ENCODE measurements at places on chromosomes 4 and X.

DNA sequence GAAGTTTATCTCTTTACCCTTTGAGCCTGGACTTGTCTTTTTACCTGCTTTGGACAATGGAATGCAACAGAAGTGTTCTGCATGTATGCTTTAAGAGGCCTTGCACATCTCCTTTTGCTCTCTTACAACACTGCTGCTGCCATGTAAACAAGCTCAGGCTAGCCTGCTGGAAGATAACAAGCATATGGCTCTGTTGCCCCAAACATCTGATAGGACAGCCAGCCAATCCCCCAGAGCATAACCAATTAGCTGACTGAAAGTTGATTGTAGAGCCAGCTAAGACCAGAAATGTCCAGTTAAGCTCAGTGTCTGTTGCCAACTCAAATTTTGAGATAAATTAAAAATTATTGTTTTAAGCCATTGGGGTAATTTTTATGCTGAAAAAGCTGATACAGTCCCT, 510.6 kb upstream of the CNKSR2 start:
- DNase-seq, result no peak

DNA sequence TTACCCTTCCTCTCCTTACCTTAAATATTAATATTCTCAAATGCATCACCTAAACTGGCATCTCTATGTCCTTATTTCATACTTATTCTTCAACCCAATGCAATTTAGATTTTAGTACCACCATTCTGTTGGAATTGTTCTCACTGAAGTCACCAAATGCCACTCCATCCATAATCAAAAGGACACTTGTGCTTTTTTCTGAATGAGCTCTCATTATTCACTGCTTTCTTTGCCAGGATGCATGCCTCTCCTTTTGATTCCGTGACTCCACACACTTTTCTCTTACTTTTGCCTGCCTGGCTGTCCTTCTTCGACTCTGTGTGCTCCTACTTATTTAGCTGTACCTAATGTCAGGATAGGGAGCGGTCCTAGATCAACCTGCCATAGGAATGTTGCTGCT, 633.1 kb upstream of the BOD1L1 start:
- no peak for DNase-seq

GRCh38 chr4:121338518-121338917, 42.3 kb downstream of the QRFPR start:
- DNase-seq, result no peak

DNA sequence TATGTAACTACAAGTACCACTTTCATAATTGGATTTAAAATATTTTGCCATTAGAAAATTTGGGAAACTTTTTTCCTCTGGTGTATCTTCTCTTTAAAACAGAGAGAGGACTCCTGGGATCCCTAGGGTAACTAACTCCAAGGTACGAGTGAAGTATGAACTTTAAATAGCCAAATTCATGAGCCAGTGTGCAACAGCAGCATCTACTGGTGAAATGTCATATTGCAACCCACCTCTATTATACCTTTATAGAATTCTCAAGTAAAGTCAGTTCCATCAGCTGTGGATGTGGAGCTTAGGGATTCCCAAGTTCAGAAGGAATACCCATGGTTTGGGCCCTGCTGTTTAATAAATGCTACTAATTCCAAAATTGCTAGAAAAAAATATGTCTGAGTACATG, 282.7 kb upstream of the TAPT1 start:
- no peak for DNase-seq

GRCh38 chrX:110795645-110796406, at the start of gene CHRDL1:
Gene CHRDL1 (minus strand): TSS chrX:110795817. CDS start chrX:110792181, 3,636 bp downstream.
- DNase-seq, result no peak

GRCh38 chrX:136767104-136767941, 13.4 kb downstream of the ARHGEF6 start:
- DNase-seq, result peak; percentile 36

DNA sequence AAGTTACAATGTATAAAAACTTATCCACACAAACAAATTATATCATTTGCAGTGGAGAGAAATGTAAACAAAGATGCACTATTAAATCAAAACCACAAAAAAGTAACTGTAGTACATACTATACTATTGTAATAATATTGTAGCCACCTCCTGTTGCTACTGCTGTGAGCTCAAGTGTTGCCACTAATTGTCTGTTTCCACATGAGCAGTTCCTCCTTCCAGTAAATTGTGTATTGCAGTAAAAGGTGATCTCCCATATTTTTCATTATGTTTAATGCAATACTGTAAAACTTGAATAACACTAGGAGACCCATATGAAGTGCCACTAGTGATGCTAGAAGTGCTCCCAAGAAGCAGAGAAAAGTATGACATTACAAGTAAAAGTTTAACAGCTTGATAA, 11.7 kb downstream of the LIN54 start:
- DNase-seq, result no peak

- no peak for DNase-seq
Measured at GRCh38 chr4:38115601-38116000, 155.4 kb downstream of the PTTG2 start.

- DNase-seq, result no peak
Measured at GRCh38 chr4:16573206-16573605, 325.2 kb downstream of the LDB2 start.

DNA sequence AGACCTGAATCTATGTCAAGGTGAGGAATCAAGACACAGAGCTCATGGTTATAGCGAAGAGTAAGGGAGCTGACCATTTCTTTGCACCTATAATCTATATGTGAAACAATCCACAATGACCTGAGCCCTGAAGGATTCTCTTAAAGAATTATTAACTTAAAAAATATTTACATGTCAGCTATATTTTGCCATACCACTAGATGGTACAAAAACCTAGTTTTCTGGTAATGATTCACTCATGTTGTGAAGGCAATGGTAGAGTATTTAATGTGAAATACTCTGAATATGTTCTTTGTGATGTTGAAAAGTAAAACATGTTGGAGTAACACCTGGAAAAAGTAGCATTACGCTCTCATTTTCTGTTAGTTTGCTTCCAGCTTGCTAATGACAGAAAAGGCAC, 40.0 kb downstream of the VGLL1 start:
- DNase-seq, result no peak

- DNase-seq, result no peak
Measured at GRCh38 chrX:118520216-118521206, 24.9 kb downstream of the DOCK11 start.

- DNase-seq, result no peak
Measured at GRCh38 chr4:175705407-175705806, 106.7 kb downstream of the GPM6A start.

GRCh38 chrX:130120321-130120731, 10.0 kb upstream of the ELF4 start:
- no peak for DNase-seq

DNA sequence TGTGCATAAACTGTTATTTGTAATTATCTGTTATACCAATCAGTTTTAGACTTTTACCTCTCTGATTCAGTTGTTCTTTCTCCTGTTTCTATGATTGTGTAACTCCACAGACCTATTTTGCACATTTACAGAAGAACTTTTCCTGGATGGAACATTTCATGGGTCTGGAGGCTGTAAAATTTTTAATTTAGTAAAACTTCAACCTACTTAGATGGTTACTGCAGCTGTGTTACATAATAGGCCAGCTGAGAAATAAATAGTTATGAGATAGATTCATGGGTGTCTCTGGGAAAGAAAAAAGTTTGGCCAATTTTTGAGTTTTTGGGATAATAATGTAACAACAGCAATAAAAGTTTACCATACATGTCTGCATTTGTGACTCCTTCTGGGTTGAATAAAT, 253.5 kb downstream of the ARHGAP24 start:
- DNase-seq, result no peak

GRCh38 chr4:169557061-169557636, 55.2 kb downstream of the NEK1 start:
- no peak for DNase-seq

DNA sequence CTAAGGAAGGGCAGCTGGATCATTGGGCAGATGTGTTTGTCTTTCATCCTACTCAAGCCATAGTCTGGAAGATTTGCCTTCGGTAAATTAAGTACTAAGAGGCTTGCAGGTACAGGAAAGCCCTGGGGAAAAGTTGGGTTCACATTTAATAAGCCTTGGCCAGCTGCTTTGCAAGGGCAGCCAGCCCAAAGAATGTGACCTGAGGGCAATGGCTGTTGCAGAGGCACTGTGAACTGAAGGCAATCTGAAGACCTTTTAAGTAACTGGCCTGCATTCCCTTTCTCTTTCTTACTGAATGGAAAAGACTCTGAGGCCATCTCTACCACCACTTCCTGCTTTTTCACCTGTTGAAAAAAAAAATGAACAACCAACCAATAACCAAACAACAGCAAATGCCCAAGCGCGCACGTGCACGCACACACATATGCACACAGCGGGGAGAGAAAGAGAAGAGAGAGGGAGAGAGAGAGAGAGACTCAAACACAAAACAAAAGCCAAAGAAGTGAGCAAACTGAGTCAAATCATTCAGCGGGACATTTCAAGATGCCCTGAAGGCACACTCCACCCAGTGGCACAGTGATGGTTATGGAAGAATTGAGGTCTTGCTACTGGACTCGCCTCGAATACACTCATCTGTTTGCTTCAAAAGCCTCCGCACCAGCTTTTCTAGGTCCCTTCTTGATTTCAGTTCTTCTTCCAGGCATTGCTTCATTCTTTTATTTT, 19.6 kb downstream of the CD40LG start:
- no peak for DNase-seq

GRCh38 chr4:17546222-17546621, 30.8 kb upstream of the LAP3 start:
- DNase-seq, result no peak

DNA sequence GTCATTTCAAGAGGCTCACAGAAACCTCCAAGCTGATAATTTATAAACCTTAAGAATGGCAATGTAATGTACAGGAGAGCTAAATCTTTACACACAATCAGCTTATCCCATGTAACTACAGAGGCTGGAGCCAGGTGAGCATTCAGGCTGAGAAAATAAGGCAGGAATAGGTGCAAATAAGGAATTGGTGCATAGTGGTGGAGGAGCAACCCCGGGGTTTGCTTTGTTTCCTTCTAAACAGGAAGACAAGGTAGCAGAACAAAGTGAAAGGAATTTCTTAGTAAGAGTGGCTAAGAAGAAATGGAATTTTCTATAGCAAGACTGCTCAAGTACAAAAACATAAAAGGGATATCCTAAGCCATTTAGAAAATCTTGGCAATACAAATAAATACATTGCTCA, 82.4 kb downstream of the NR3C2 start:
- no peak for DNase-seq

GRCh38 chr4:2592572-2592971, 56.1 kb downstream of the FAM193A start:
- no peak for DNase-seq

DNA sequence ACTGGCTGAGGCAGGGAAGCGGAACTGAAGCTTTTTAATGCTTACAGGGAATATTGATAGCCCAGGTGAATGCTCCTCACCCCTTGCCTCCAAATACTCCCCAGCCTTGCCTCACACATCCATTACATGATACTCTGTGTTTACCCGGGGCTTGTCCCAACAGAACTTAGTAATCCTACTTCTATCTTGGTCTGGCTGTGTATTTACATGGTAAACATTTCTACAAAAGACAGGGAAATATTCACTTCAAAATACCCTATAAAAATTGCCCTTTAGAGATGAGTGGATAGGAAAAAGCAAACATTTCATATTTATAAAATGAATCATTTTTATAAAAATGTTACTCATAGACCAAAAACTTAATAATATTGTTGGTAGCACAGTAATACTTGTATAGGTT, 120.1 kb downstream of the NHS start:
- no peak for DNase-seq

GRCh38 chr4:55736605-55737183, 82.9 kb upstream of the EXOC1L start:
- DNase-seq, result no peak

GRCh38 chrX:118839334-118839958, 15.8 kb downstream of the ZCCHC12 start:
- peak; percentile 33 for DNase-seq

- no peak for DNase-seq
Measured at GRCh38 chr4:134490863-134491262, 289.3 kb upstream of the PABPC4L start.

GRCh38 chr4:62087706-62088105, 887.6 kb downstream of the ADGRL3 start:
- no peak for DNase-seq

DNA sequence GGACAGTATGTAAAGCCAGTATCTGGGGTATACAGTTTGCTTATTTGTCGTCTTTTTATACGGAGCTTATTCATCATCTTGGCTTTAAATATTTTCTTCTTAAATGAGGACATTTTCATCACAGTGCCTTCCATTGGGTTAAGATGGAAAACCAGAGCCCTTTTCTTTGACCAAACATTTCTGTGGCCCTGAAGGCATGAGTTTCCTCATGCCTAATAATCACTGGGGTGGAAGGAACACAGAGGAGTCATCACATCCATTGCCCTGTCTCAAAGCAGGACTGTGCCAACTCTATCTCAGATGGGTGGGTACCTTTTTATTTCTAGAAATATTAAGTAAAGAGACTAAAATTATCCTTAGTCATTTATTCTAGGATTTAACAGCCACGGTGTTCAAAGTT, 40.0 kb downstream of the CHRDL1 start:
- no peak for DNase-seq

DNA sequence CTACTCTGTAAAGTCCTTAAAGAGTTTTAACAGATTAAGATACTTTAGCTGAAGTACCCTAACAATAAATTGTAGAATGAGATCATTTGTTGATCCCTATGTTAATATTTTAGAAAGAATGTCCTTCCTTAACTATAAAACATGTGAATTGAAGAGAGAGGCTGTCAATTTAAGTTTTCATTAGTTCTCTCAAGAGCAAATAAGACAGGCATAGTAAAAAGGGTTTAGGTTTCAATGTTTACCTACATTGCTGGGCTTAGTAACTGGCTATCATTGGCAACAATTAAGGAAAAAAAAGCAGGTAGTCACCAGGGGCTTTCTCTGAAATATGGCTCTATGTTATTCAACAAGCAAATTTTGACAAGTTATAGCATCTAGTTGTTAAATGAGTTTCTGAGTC, 91.5 kb downstream of the ATRX start:
- no peak for DNase-seq

- no peak for DNase-seq
Measured at GRCh38 chrX:68902706-68903504, 74.1 kb downstream of the EFNB1 start.

GRCh38 chrX:19642241-19643109, 127.2 kb upstream of the MAP3K15 start:
- no peak for DNase-seq

DNA sequence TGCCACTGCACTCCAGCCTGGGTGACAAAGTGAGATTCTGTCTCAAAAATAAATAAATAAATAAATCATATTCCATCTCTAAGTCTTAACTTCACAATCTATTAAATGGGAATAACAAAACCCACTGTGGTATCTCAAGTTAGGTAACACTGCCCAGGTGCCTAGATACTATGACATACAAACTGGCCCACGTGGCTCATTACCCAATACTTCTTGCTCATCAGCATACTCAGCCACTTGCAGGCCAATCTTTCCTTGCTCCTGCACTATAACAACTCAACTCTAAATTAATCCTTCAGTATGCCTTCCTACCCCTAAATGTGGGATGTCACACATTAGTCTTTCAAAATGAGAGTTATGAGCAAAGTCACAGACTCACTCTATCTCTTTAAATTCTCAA, 230.1 kb downstream of the OPHN1 start:
- no peak for DNase-seq

- no peak for DNase-seq
Measured at GRCh38 chr4:120754590-120754989, 167.9 kb downstream of the PRDM5 start.

All from stimulated activated CD4-positive, alpha-beta T cell treated with anti-CD3 and anti-CD28 coated beads, Interleukin-15, amount 100 ng/mL, for 1 hour (primary cell).